ENCODE measurements at places on chromosomes 5 and 9. TPM values are rescaled to one million over a fixed set of nuclear protein-coding genes. Genes with fewer than 3 reads are reported as not detected.

TYRP1 gene
- 1.1 TPM for polyA plus RNA-seq

NXNL2 gene
- polyA plus RNA-seq, result 1.8 TPM

FAXDC2 gene
- polyA plus RNA-seq, result 35.9 TPM

NUTM2G gene
- 0.24 TPM for polyA plus RNA-seq

EGR1 gene
- 155 TPM for polyA plus RNA-seq

PCDHGA7 gene
- 2.3 TPM for polyA plus RNA-seq

ECM2 gene
- 14.8 TPM for polyA plus RNA-seq

DND1 gene
- polyA plus RNA-seq, result not detected

GMCL2 gene
- polyA plus RNA-seq, result 0.06 TPM

KCNV2 gene
- 0.06 TPM for polyA plus RNA-seq

CDH10 gene
- 8.9 TPM for polyA plus RNA-seq

ORM2 gene
- polyA plus RNA-seq, result not detected

MZB1 gene
- 0.38 TPM for polyA plus RNA-seq

ADAMTS16 gene
- 87.3 TPM for polyA plus RNA-seq

TMEM174 gene
- 15.6 TPM for polyA plus RNA-seq

ANXA2R gene
- 1.2 TPM for polyA plus RNA-seq

RNF224 gene
- polyA plus RNA-seq, result 3.0 TPM

Data from right renal cortex interstitium (tissue), 3 donors.